ENCODE measurements at places on chromosomes 5 and 9.

DNA sequence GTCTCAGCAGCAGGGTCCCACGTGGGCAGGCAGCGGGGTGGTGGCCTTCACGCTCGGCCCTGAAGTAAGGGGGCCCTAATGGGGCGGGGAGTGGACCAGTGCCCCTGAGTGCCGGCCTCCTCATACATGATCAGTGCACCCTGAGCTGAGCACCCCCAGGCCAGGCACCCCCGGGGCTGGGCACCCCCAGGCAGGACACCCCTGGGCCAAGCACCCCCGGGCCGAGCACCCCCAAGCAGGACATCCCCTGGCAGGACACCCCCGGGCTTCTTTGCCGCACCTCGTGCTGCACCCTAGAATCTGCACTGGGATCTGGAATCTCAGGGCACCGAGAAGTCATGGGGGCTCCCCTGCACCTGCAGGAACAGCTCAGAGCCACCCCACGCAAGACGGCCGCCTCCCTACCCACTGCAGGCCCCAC lies 51.4 kb downstream of the EXD3 start:
- DNase-seq, result no peak

GRCh38 chr5:178463321-178464155 lies 126.7 kb downstream of the COL23A1 start:
- DNase-seq, result no peak

DNA sequence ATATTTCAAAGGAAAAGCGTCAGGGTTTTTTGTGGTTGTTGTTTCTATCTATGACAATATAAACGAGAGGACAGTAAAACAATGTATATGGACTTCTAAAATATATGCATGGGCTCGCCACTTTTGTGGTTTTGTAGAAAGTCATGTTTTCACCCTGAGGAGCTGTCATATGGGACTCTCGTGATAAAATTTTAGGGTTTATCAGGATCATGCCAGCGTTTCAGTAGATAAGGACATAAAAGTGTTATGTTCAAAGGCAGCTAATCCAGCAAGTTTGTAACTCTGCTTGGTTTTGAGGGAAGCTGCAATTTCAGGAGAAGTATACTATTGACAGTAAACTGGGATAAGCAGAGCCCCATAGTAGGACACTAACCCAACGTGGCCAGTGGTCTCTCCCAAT lies 120.3 kb downstream of the CDC42SE2 start:
- no peak for DNase-seq

- no peak for DNase-seq
These were observed 483.0 kb upstream of the CDH18 start for GRCh38 chr5:20470997-20471396.

DNA sequence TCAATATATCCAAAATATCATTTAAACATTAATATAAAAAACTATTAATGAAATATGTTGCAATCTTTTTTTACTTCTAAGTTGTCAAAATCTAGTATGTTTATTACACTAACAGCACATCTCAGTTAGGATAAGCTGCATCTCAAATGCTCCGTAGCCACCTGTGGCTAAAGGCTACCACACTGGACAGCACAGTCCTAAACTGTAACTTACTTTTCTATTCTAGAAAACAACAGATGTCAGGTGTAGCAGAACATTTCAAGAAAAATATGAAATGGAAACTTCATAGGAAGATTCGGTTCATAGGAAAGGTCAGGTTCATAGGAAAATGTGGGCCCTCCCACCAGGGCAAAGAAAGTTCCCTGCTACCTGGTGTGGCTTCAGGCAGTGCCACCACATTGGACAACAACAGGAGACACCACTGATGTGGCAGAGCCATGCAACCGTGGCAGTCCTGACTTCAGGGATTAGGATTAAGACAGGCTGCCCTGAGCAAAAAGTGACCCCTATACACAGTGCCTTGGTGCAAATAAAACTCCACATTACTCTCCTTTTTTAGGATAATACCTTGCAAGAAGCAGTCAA lies 197.8 kb upstream of the NR4A3 start:
- DNase-seq, result no peak
